ENCODE measurements at places on chromosomes 1 and 21.

- no peak for DNase-seq
Measured at GRCh38 chr1:215992620-215993019, 425.5 kb downstream of the KCTD3 start.

- no peak for DNase-seq
Measured at GRCh38 chr1:22487781-22488180, 36.1 kb downstream of the ZBTB40 start.

DNA sequence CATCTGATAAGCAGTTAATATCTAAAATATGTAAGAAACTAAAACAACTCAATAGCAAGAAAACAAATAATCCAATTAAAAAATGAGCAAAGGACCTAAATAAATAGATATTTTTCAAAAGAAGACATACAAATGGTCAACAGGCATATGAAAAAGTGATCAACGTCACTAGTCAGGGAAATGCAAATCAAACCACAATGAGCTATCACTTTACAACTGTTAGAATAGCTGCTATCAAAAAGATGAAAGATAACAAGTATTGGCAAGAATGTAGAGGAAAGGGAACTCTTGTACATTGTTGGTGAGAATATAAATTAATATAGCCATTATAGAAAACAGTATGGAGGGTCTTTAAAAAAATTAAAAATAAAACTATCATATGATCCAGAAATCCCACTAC is 40.7 kb upstream of the NEK7 start:
- DNase-seq: no peak

- no peak for DNase-seq
Measured at GRCh38 chr1:59477867-59478266, 181.0 kb downstream of the FGGY start.

DNA sequence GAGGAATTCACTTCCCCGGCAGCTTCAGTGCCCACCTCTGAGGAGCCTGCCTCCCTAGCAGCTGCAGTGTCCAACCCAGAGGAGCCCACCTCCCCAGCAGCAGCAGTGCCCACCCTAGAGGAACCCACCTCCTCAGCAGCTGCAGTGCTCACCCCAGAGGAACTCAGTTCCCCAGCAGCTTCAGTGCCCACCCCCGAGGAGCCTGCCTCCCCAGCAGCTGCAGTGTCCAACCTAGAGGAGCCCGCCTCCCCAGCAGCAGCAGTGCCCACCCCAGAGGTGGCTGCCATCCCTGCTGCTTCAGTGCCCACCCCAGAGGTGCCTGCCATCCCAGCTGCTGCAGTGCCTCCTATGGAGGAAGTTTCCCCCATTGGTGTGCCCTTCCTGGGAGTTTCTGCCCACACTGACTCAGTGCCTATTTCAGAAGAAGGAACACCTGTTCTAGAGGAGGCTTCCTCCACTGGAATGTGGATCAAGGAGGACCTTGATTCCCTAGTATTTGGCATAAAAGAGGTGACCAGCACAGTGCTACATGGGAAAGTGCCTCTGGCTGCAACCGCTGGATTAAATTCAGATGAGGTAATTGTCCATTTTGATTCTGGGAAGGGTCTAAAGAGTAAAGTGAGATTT is 77.4 kb upstream of the BMP8A start:
- DNase-seq: no peak

DNA sequence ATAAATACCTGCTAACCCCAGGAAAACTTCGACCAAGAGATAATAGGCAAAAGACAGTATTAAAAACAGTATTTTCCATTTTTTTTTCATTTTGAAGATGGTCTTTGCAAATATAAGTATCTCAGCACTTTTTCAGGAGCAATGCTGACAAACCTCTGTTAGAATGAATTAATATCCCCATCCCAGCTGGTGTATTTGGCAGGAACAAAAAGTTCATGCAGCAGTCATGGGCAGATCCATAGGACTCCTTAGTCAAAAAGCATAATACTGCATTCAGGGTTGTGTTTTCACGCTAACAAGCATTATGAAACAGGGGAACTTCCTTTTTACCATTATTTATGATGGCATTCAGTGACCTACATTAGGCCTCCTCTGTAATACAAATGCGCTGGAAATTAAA is 344.0 kb downstream of the ST6GALNAC3 start:
- DNase-seq: no peak

Data from activated CD4-positive, alpha-beta T cell treated with anti-CD3 and anti-CD28 coated beads, Interleukin-2, Interleukin-4, amounts not matched to agents 100 ng/mL and 50 ng/mL, durations not matched to agents 16 hours and 8 hours (primary cell).